OCI-LY7 (cell line): ENCODE measurements at places on chromosomes 13 and 19.

- no peak for DNase-seq
Measured at GRCh38 chr13:21663197-21663596, 7.7 kb upstream of the FGF9 start.

GRCh38 chr13:110475550-110476219 lies 85.8 kb downstream of the RAB20 start:
- peak; percentile 30 for DNase-seq

DNA sequence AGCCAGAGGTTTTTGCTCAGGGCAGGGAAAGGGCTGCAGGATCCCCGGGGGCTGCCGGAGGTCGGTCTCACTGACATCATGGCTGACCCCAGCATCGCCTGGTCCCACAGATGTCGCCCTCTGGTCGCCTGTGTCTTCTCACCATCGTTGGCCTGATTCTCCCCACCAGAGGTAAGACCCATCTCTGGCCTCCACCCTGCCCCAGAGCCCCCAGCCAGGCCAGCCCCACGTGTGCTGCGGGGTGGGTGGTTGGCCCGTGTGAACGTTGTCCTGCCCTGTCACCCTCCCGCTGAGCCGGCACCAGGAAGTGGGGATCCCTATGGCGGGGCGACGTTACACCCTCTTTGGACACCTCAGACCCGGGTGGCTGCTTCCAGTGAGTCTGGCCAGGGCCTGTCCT lies 906 bp downstream of the FXYD5 start:
- DNase-seq: peak; percentile 37

- no peak for DNase-seq
Measured at GRCh38 chr19:1560286-1560882, 7.7 kb downstream of the MEX3D start.

DNA sequence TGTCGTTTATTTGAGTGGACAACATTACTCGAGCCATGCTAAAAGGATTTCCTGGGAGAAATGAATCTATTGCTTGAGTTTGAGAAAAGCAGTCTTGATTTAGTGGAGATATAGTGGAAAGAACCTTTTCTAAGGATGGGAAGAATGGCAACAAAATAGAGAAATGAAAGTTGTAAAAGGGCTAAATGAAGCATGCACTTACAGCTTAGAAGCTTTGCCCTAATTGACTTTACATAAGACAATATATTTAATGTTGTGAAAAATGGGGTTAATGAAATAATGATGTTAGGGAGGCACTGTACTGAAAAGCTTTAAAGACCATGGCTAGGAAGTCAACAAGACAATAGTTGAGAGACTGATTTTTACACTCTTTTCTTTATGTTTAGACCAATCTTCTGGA lies 35.4 kb downstream of the SLC10A2 start:
- peak; percentile 15 for DNase-seq

GRCh38 chr13:27497563-27498230 lies 47.3 kb upstream of the MTIF3 start:
- no peak for DNase-seq

- DNase-seq: no peak
Measured at GRCh38 chr13:38871275-38871674, 119.4 kb downstream of the STOML3 start.

DNA sequence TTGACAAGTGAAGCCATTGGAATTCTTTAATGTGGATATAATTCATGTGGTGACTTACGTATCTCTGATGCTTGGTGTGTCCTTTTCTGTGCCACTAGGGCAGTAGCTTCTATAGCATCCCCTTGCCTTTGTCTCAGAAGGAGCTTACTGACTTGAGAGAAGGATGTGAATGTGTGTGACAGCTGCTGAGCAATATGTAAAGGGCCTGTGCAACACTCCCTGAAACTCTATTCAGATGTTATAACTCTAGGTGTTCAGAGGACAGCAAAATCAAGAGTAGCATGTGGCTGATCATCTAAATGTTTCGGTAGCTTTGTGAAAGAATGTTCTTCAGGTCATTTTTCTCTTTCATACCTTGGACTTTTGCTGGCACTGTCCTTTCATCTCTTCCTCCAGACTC lies 189.5 kb downstream of the LMO7 start:
- DNase-seq: no peak

DNA sequence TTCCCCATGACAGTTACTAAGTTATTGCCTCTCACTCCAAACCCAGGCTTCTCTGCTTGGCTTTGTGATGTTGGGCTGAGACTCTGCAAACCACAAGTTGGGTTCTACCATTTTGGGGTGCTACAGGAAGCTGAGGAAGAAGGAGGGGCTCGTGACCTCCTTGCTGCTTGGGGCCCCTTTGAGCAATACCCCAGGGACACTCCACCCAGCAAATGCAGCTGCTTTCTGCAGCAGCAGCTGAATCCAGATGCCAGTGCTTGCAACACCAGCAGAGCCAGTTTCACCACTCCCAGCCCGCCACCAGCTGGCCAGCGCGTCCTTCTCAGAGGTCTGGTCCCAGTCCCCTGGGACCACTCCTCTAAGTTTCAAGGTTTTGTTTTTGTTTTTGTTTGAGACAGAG lies 22.0 kb upstream of the UBAC2 start:
- DNase-seq: peak; percentile 81

- DNase-seq: peak; percentile 26
Measured at GRCh38 chr19:19475849-19476828, 39.2 kb downstream of the TSSK6 start.

DNA sequence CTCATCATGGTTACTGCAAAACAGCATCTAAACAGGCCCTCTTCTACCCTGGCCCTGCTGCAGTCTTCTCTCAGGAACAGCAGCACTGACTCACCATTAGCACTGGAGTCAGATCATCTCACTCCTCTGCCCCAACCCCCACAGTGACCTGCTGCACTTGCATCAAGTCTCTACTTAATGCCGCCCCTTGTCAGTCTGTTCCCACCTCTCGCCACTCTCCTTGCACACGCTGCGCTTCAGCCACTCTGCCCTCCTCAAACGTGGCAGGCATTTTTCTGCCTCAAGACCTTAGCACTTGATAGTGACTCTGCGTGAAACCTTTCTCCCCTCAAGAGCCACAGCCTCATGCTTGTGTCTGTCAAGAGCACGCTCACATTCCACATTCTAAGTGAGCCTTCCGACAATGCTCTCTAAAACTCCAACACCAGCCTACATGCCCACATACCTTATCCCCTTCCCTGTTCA lies 22.1 kb downstream of the MIPEP start:
- no peak for DNase-seq

GRCh38 chr13:68588623-68589022 lies 1358.5 kb upstream of the PCDH9 start:
- peak; percentile 11 for DNase-seq

DNA sequence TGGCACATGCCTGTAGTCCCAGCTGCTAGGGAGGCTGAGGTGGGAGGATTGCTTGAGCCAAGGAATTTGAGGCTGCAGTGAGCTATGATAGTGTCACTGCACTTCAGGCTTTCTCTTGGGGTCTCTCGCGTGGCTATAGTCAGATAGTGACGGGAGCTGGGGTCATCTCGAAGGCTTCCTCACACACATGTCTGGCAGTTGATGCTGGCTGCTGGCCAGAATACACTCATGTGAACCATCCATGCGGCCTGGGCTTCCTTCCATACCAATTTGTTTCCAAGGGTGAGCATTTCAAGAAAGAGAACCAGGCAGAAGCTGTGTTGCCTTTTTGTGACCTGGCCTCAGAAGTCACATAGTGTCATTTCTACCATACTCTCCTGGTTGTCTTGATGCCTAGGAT lies 26.4 kb downstream of the LEUTX start:
- no peak for DNase-seq

DNA sequence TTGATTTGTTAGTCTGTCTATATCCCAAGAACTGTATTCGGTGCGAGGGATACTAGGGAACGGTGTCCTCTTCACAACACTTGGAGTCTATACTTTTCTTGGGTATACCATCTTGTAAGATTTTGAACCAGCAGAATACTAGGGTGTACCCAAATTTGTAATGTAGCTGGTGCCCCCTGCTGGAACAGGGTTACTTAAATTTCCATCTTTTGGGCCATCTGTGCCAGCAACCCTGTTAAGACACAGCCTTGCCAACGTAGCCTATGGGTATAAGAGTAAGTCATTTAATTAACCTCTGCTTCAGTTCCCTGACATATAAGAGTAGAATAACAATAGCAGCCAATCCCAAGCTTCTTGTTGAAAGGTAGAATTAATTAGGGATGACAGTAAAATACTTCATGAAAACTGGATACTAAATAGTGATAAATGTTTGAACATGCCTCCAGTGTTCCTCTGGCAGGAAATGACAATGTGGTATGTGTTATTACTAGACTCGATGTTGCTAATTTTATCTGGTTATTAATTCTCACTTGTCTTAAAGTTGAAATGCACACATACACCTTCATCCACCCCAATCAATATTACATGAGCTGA lies 607.6 kb downstream of the FGF9 start:
- peak; percentile 32 for DNase-seq

DNA sequence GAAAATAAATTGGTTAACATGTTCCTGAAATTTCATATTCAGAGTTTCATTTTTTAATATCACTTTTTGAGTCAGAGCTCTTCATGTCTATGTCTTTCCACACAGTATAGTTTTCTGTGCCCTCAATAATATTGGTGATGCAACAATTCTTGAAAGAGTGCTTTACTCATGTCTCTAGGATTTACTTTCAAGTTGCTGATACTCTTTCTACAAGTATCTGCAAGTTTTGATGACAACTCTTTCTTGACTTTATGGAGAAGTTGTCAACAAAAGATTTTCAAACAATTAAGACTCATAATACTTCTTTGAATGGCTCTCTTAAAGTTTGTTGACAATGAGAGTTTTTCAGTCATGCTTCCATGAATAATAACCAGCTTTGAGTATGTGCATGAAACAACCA lies 561.7 kb downstream of the DIAPH3 start:
- DNase-seq: no peak

DNA sequence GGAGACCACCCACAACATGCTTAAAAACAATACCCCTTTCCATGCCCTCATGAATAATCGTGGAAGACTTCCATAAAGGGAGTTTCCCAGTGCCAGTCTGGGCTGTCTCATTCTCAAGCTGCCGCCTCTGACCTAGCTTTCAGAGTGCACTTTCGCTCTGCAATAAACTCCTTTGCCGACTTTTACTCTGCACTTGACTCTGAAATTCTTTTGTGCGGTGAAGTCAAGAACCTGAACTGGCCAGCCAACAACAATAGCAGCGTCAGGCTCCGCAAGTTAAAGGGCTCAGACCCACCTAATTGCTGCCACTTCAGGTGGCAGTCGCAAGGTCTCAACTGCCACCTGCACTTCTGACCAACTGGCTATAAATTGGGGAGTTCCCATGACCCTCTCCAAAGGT lies 10.3 kb upstream of the LEUTX start:
- no peak for DNase-seq

GRCh38 chr13:44906713-44907112 lies 82.6 kb downstream of the NUFIP1 start:
- DNase-seq: no peak

- no peak for DNase-seq
Measured at GRCh38 chr19:10335352-10335985, 2.1 kb upstream of the RAVER1 start.

DNA sequence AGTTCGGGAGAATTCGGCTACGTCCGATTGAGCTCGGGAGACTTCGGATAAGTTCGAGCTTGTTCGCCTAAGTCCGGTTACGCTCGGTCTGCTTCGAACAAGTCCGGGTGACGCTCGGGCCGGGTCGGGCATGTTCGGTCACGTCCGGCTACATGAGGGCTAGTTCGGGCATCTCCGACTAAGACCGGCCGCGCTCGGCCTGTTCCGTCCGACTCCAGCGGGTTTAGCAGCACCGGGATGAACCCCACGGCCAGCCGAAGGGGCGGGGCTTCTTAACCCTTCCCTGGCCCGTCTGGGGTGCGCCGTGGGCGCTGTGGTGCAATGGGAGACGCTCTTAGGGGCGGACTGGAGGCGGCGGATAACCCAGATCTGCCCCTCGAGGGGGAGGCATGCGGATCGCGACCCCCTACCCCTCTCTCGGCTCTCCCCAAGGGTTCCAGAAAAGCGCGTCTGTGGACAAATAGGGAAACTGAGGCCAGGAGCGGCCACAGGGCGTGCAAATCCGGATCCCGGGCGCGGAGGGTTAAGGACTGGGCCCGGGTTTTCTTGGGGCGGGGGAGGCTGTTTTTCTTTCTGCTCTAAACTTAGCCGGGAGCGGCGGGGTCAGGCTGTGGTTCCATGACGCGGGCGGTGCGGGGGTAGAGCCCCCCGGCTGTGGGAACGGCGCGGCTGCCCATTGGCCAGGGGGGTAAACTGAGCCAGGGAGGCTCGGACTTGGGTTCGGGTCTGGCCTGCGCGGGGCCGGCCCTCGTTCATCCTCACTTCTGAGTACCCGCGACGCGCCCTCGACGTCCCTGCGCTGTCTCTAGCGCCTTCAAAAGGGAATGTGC lies 1.5 kb downstream of the PDE4C start:
- DNase-seq: peak; percentile 93

- DNase-seq: no peak
Measured at GRCh38 chr13:85619321-85619720, 179.9 kb downstream of the SLITRK6 start.

DNA sequence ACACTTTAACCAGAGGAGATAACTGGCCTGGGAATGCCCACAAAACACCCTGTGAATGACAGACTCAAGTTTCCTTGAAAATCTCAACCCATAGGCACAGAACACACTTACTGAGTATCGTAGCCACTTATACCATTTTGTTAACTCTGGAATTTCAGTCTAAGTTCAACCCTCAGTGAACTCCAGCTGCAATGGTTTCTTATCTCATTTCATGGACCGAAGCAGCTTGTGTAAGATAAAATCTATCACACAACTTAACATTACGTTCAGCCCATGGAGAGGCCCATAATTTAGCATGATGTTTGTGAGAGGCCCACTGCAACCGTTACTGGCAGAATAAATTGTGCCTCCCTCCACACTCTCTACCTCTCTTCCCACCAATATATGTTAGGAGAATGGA lies 323.0 kb downstream of the DNAJC15 start:
- no peak for DNase-seq

DNA sequence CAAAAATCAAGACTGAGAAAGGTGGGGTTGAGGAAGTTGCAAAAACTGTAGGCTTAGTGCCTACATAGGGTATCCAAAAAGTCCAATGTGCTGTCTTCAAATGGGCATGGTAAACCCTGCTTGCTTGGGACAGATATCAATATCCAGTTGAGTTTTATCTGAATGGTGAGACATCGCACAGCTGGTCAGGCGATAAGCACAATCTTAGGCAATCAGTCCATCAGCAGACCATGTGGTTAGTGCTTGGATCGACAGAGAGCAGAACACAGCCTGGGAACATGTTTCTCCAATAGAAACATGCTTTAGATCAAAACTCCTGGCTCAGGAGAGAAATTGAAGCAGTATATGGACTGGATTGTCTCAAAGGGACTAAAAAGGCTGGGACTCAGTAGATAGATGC lies 151.3 kb upstream of the IPO5 start:
- DNase-seq: no peak

DNA sequence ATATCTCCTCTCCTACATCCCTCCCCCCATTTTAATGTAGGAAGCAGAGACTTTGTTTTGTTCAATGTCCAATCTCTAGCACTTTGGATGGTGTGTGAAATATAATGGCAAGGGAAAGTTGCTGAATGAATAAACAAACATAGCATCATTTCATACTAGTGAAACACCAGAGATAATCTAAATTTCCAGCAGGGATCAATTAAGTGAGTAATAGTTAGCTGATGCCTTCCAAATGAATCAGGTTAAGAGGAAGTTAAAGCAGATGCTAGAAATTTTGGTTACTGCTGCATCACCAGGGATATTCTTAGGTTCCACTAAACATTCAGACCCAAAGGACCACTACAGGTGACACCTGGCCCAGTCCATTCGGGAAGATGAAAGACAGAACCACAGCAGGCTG lies 8.1 kb downstream of the MRPS31 start:
- DNase-seq: no peak
